ENCODE measurements at places on chromosomes 5 and 9.

DNA sequence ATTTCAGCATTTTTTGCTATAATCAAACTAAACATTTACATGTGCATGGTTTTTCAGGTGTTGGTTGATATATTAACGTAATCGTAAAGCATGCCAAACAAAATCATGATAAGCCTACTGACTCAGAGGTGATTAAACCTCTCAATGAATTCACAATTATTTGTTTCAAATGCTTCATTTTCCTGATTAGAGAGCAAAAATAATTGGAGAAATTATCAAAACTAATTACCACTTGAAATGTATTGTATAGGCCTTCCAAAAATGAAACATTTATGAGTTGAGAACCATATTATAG lies 45.7 kb upstream of the JMY start:
- DNase-seq, result no peak

GRCh38 chr5:7218141-7218540 lies 177.8 kb upstream of the ADCY2 start:
- no peak for DNase-seq

DNA sequence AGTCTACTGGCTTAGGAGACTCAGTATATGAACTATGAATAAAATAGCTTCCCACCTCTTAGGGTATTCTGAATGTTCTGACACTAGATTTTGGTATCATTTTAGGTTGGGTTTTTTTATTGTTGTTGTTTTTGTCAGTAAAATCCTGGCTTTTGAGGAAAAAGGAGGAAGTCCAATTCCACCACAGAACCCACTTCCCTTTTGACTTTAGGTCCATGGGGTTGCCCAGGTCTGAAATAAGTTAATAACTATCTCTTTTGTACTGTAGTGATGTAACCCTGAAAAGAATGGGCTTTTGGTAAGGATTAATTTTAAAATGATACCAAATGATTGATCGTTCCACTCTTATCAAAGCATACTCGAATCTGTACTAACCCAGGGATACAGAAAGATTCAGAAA lies 29.1 kb upstream of the IL12B start:
- no peak for DNase-seq

- DNase-seq, result no peak
Measured at GRCh38 chr9:19770973-19771372, 17.9 kb downstream of the SLC24A2 start.

DNA sequence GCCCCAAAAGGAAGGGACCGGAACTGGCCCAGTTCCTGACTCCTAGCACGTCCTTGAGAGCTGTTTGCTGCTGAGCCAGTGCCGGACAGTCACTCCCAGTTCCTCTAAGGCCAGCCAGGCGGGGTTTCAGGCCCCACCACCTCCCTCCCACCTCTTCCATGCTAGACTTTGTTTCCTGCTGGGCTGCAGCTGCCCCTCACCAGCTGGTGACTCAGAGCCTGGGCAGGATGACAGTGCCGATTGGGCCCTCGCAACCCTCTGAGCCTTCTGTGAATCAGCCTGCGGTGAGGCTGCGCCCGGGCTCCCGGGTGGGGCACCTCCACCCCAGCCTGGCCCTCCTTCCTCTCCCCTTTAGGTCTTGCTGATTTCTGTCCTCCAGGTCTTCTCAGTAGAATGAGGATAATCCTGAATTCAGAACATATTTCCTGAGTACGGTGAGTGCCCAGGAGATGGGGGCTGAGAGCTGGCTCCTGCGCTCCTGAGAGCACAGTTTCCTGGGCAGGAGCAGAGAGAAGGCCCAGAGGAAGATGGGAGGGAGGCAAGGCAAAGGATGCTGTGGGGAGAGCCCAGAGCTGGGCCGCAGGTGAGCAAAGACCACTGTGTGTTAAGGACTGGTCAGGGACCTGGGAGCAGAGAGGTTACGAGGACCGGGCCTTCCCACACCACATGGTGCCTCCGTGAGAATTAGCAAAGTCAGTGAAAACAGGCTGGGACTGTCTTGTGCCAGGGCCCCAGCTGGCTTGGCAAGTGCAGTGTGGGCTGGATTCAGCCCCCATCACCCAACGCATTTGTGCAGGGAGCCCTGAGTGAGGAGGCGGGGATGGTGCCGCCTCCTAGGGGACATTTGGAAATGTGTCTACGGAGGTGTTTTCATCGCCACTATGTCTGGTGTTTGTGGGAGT lies 32.9 kb upstream of the STXBP1 start:
- peak; percentile 88 for DNase-seq

DNA sequence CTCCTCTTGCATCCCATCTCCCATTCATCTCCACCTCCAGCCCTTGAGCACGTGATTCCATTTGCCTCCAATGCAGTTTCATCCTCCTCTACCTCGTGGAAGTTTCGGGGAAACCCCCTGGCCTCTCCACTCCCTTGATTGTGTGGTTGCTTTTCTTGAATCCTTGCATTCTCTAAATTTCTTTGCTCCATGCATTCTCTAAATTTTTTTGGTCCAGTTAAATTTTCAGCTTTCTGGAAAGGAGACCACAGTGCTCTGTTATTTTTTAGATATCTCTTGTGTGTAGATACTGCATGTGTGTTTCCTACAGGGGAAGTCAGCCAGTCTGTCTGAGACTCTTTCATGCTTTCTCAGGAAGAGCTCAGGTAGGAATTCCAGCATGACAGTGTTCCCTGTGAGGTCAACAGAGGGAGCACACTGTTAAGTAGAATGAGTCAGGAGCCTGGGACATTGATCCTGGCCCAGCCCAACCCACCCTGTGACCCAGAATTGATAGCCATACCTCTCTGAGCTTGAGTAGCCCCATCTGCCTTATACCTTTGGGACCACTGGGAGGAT lies 52.8 kb downstream of the AMBP start:
- DNase-seq, result no peak

DNA sequence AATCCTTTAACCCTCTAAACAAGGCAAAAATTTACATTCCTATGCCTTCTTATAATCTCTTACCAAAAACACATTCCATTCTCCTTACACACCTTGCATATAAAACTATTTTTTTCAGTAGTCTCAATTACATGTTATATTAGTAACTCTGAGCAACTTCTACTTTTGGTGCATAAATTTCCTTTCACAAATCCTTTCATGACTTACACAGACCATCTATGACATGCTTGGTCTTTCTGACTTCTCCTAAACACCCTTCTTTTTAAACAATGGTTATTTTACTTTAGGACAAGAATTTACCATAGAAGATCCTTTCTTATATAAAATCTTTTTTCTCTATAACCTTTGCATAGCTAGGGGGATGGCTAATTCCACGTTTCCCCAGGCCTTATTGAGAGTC lies 208.0 kb upstream of the ARRDC3 start:
- DNase-seq, result peak; percentile 22

- peak; percentile 74 for DNase-seq
Measured at GRCh38 chr9:127214421-127215267, 49.9 kb upstream of the GARNL3 start.

- no peak for DNase-seq
Measured at GRCh38 chr9:84442712-84443111, 102.2 kb upstream of the SLC28A3 start.

- no peak for DNase-seq
Measured at GRCh38 chr5:56307714-56308333, 74.7 kb upstream of the ANKRD55 start.

DNA sequence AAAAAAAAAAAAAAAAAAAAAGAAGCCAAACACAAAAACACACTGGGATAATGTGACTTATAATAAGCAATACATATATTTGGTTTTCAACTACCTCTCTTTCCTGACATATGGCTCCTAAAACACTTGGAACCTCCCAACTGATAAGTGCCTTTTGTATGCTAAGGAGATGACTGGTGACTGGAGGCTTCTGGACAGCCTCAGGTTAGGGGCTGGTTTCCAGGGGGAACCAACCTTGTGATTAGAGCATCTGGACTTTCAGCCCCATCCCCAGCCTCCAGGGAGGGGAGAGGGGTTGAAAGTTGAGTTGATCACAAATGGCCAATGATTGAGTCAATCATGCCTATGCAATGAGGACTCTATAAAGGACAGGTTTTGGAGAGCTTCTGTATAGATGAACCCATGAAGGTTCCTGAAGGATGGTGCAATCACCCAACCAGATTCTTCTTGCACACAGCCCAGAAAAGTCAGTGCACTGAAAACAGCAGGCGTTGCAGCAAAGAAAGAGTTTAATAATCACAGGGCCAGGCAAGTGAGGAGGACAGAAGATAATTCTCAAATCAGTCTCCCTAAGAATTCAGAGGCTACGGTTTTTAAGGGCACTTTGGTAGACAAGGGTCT lies 276.7 kb downstream of the AUH start:
- DNase-seq, result no peak

DNA sequence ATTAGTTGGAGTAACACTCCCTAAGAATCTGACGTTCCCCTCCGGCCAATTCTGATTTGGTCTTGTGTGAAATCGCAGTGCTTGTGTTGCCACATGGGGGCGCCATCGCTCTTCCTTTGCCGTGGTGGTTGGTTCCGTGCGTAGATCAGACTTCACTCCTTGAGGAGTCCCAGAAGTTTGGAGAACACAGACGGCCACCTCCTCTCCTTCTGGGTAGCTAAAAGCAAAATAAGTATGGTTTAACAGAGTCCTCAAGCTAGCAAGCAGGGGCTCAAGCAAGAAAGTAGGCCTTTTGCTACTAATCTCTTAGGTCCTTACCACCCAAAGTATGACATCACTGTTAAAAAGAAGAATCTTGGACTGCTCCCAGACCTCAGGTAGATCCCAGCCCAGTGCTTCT lies 59.5 kb downstream of the HSPA4 start:
- DNase-seq, result peak; percentile 95

DNA sequence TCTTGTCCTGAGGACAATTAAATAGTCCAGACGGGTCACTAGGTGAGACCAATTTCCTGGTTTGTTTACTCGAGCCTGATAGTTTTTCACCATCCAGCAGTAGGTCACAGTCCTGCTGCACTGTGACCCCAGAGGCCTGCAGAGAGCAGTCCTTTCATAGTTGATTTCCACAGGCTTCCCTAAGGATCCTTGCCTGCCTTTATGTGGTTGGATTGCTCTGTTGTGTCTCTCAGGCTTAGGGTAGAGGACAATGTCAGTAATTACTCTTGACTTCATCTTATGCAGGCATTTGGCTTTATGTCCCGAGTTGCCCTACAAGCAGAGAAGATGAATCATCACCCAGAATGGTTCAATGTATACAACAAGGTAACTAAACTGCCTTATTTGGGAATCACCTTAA lies 9.0 kb upstream of the CATSPER3 start:
- no peak for DNase-seq

GRCh38 chr9:90697808-90698207 lies 55.2 kb upstream of the DIRAS2 start:
- no peak for DNase-seq

DNA sequence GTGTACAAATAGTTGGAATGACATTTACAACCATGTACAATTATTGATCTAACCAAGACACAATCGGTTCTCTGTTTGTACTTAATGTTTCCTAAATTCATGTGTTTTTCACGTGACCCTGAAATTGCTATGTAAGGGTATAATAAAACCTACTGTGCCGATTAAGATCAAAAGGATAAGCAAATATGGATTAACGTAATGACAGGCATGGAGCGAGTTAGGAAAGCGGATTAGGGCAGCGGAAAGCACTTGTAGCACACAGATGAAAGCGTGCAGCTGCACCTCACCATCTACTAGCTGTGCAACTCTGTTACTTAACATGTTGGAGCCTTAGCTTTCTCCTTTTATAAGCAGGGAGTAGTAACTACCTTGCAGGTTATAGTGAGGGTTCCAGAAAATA lies 38.3 kb upstream of the ZFYVE16 start:
- DNase-seq, result peak; percentile 54

- peak; percentile 40 for DNase-seq
Measured at GRCh38 chr9:8221462-8221861, 421.9 kb upstream of the DMAC1 start.

- no peak for DNase-seq
Measured at GRCh38 chr5:114319821-114320220, 42.0 kb upstream of the KCNN2 start.

DNA sequence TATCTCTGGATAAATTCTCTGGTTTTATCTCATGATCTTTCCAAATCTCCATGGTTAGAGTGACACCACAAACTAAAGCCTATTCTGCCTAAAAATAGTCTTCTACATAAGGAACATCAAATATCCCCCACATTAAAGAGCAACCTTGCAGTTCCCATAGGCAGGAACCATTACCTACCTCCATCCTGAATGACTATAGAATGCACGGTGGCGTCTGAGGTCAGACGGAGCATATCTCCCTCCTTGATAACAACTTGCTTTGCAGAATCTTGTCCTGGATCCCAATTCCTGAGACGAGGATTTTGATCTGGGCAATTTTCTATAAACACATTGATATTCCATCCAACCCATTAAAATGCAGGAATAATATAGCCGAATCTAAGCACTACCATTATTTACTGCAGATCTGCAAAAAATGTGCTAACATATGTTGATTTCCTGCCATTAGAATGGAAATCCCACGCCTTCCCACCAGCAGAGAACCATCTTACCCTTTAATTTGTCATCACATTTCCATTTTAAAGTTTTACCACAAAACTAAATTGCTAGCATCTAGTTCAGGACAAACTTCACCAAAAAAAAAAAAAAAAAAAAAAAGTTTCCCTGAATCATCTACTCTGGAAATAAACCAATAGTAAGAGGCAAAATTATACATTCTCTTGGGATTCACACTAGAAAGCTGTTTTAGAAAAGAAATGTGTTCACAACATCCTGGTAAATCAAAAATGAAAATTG lies 22.1 kb downstream of the CEMIP2 start:
- no peak for DNase-seq

DNA sequence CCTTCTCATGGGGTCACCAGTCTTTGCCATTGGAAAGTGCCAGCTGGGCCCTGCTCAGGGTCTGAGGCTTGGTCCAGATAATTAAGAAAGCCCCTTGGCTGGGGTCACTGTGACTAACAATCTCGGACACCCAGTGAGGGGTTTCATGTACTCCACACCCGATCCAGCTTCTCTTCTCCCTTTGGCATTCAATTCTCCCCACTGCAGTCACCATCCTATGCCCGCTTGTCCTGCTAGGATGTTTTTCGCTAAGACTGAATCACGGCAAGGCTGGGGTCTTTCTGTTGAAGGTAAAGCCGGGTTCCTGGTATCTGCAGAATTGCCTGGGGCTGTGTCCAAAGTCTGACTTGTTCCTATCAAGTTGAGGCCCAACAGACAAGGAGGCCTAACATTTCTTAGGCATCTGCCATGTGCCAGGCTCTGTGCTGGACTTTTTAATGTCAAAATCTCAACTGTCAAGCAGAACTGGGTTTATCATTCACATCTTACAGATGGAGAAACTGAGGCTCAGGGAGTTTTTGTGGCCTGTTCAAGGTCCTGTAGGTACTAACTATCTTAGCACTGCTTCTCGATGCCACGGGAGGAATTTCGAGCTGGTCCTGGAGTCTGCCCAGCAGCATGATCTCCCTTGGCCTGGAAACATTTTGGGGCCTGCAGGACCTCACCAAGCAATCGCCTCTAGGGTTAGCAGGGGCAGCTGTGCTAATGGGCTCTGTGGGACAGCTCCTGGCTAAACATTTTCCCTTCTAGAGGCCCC lies 142.0 kb upstream of the ALDH1B1 start:
- no peak for DNase-seq

- DNase-seq, result peak; percentile 71
Measured at GRCh38 chr5:157312492-157312891, 46.6 kb downstream of the CYFIP2 start.

GRCh38 chr5:59346514-59346913 lies 547.0 kb downstream of the PDE4D start:
- no peak for DNase-seq
